Adrenal gland (tissue), 19 donors: ENCODE measurements at places on chromosomes 5 and 9. TPM values are rescaled to one million over a fixed set of nuclear protein-coding genes. Genes with fewer than 3 reads are reported as not detected.

DNA sequence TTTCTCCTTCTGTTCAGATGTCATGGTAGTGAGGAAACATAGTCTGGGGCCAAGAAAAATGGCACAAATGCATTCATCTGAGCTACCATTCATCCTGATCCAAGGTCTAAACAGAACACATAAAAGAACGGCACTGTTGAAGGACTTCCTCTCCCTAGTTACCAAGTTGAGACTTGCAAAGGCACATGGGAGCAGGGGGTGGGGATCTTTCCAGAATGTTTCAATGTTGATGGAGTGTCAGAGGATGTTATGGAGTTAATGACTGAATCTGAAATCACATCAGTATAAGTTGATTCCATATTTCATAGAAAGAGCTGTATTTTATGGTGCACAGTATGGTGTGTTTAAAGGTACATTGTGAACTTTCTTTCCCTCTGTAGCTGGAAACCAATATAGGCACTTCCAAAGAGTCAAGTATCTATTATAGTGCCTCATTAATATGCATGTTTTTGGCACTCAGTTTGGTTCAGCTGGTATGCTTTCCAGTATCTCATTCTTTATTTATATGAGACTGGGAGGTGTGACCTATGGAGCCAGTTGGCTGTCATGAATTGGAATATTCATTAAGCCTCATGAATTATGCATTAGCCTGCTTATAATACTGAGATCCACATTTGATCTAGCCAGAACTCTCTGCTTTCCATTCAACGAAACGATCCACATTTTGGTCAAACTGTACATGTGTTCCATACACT, 603.0 kb downstream of the NR2F1-AS1 start:
- no peak overlapping the region for H3K4me3 ChIP-seq
- no peak for DNase-seq
- H3K36me3 ChIP-seq = no peaks in the 10 kb centered on the region

DNA sequence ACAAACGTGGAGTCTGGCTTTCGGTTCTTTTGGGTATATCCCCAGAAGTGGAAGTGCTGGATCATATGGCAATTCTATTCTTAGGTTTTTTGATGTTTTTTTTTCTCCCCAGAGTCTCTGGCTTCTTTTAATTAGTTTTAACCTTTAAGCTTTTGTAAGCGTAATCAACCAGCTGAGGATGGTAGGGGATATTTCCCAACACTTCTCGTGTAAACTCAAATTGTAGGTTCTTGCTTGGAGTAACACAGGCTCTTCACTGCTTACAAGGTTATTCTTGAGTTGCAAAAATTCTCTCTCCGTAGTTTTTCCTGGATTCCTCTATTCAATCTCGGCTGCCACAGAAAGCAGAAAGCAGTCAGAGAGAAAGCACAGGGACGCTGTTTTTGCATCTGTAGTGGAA, 11.9 kb downstream of the LAMC3 start:
- no peak overlapping the region for H3K4me3 ChIP-seq
- H3K27ac ChIP-seq = peak overlapping the region; percentile 33
- no peaks in the 10 kb centered on the region for H3K27me3 ChIP-seq
- no peak for DNase-seq
- no peaks in the 10 kb centered on the region for H3K36me3 ChIP-seq

- H3K27ac ChIP-seq = no peak overlapping the region
- H3K4me1 ChIP-seq = no peaks in the 10 kb centered on the region
- no peak overlapping the region for H3K4me3 ChIP-seq
- no peaks in the 10 kb centered on the region for H3K27me3 ChIP-seq
Measured at GRCh38 chr9:77783518-77783917, 135.4 kb upstream of the GNA14 start.

DNA sequence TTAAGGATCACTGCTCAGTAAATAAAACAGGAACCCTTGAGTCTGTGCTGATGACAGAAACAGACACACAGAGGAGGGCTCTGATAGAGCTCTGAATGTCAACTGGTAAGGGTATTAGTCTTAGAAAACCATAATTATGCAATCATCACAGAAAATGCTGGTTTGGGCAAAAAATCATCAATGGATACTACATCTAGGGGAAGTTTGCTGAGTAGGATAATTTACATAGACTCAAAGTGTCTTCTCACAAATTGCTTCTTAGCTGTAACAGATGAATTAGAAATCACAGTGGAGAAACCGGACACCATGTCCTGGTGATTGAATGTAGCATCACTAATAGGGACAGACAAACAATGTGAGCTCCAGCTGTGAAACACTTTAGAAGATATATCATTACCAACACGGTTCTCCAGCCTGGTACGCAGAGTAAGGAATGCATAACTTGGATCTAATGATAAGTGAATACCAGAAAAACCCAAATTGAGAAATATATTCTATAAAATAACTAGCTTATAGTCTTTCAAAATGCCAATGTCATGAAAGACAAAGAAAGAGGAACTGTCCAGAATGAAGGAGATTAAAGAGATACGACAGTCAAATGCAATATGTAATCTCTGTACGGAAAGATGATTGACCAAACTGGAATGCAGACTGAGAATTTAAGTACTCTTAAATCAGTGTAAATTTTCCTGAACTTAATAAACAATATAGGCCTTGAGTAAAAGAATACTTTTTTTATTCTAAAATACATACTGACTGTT, 17.3 kb downstream of the CHD1 start:
- H3K27ac ChIP-seq = no peak overlapping the region
- H3K27me3 ChIP-seq = no peaks in the 10 kb centered on the region
- H3K4me1 ChIP-seq = peaks cover 14% of the 10 kb centered on the region
- no peaks in the 10 kb centered on the region for H3K36me3 ChIP-seq
- DNase-seq = no peak

DNA sequence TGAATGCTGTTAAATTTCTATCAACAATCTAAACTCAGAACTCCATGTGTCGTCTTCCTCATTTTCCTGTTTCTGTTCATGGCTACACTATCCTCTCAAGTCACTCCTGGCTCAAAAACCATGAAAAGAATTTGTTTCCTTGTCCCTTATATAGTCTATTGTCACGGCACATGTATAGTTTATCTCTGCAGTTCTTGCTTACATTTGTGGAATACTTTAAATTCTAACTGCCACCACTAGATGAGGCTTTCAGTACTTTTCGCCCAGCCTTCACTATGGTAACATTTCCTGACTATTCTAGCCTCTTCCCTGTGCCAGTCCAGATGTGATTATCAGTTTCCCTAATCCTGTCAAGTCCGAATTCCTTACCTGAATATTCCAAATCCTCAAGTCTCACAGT, 34.6 kb downstream of the PKD2L2 start:
- H3K4me1 ChIP-seq = no peaks in the 10 kb centered on the region
- no peaks in the 10 kb centered on the region for H3K36me3 ChIP-seq
- DNase-seq = no peak
- no peaks in the 10 kb centered on the region for H3K27me3 ChIP-seq
- H3K4me3 ChIP-seq = no peak overlapping the region
- no peak overlapping the region for H3K27ac ChIP-seq

GRCh38 chr5:39415201-39415600, 9.6 kb downstream of the DAB2 start:
- H3K4me1 ChIP-seq = peaks cover 81% of the 10 kb centered on the region
- no peak overlapping the region for H3K4me3 ChIP-seq
- DNase-seq = no peak
- no peaks in the 10 kb centered on the region for H3K36me3 ChIP-seq

- H3K4me3 ChIP-seq = no peak overlapping the region
- no peak overlapping the region for H3K27ac ChIP-seq
- no peaks in the 10 kb centered on the region for H3K36me3 ChIP-seq
Measured at GRCh38 chr5:72018143-72018803, 89.0 kb upstream of the MAP1B start.

GRCh38 chr9:98787766-98788335, 8.5 kb downstream of the ANKS6 start:
- no peaks in the 10 kb centered on the region for H3K27me3 ChIP-seq
- no peak overlapping the region for H3K4me3 ChIP-seq
- H3K4me1 ChIP-seq = peaks cover 4% of the 10 kb centered on the region
- DNase-seq = peak; percentile 14

DNA sequence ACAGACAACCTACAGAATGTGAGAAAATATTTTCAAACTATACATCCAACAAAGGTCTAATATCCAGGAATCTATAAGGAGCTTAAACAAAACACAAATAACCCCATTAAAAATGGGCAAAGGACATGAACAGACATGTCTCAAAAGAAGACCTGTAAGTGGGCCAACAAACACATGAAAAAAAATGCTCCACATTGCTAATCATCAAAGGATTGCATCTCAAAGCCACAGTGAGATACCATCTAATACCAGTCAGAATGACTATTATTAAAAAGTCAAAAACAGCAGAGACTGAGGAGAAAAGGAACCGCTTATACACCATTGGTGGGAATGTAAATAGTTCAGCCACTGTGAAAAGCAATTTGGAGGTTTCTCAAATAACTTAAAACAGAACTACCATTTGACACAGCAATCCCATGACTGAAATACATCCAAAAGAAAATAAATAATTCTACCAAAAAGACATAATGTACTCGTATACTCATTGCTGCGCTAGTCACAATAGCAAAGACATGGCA, 39.1 kb upstream of the C5orf63 start:
- H3K36me3 ChIP-seq = no peaks in the 10 kb centered on the region
- no peak overlapping the region for H3K4me3 ChIP-seq
- H3K4me1 ChIP-seq = no peaks in the 10 kb centered on the region
- H3K27ac ChIP-seq = no peak overlapping the region

DNA sequence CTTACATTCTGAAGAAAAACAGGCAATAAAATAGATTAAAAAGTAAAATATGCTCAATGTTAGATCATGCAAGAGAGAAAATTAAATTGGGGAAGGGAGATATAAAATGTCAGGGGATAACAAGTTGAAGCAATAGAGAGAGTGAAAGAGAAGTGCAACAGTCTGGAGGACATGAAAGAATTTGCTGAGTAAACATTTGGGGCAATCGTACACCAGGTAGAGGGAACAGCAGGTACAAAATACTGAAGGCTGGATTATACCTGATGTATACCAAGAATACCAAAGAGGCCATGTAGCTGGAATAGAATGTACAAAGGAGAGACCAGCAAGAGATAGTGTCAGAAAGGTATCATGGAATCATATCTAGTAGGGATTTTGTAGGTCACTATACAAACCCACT, 300.8 kb downstream of the DNAH5 start:
- no peak overlapping the region for H3K27ac ChIP-seq
- H3K27me3 ChIP-seq = no peaks in the 10 kb centered on the region
- no peaks in the 10 kb centered on the region for H3K4me1 ChIP-seq

GRCh38 chr5:2149195-2149539, 266.4 kb upstream of the IRX4 start:
- H3K36me3 ChIP-seq = no peaks in the 10 kb centered on the region
- no peak overlapping the region for H3K27ac ChIP-seq
- H3K4me3 ChIP-seq = no peak overlapping the region
- no peaks in the 10 kb centered on the region for H3K4me1 ChIP-seq
- no peaks in the 10 kb centered on the region for H3K27me3 ChIP-seq

DNA sequence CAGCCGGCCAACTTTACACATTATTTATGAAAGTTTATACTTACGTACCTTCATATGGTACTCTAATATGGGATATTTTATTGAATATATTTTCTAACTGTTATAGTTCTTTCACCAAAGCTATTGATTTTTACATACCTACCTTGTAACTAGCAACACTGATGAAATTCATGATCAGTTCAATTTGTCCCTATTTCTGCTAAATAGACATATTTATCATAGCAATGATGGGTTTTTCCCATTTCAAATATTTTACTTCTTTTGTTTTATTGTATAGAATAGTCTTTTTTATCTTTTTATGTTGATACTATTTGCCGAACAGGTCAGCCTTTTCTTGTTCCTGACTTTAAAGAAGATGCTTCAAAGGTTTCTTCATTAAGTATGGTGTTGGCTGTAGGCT, 59.0 kb upstream of the CTNND2 start:
- H3K4me1 ChIP-seq = no peaks in the 10 kb centered on the region
- DNase-seq = no peak
- H3K4me3 ChIP-seq = no peak overlapping the region
- H3K27me3 ChIP-seq = no peaks in the 10 kb centered on the region

DNA sequence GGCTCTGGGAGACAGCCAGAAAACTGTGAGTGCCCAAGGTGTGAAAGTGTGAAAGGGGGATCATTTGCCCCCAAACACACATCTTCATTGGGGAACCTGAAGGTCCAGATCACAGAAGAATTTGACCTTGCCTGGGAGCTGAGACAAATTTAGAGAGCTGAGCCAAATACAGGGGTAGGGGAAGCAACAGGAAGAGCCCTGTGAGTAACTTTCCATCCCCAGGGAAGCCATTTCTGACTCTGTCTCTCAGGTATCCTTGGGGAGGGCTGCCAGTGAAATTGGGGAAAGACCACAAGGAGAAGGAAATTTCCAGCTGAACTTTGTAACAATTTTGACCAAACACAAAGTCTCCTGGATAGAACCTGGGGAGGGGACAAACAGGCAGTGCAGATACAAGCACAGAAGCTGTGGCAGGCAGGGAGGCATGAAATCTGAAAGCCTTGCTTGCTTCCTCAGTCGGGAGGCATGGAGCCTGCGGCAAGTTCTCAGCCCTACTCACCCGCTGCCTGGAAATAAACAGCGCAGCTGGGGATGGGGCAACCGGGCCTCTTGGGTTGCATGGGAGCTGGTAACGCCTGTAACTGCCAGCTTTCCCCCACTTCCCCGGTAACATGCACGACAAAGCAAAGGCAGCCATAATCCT, 31.5 kb upstream of the ZCCHC9 start:
- no peak overlapping the region for H3K27ac ChIP-seq
- H3K27me3 ChIP-seq = no peaks in the 10 kb centered on the region
- no peak overlapping the region for H3K4me3 ChIP-seq
- no peaks in the 10 kb centered on the region for H3K4me1 ChIP-seq

DNA sequence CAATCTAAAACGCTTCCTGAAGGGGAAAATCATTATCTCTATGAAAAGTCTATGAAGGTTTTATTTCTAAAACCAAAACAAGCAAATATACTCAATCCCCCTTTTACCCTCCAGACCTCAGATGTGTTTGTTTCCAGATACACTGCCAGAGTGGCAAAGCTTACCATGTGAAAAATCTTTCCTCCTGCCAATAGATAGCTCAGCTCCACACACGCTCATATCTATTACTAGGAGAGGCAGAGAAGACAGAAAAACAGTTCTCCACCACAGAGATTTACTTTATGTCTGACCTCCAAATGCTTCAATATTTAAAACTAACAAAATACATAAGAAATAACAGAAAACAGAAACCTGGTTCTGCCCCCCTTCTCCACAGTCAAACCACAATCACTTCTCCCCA, 7.0 kb downstream of the IRX2 start:
- no peaks in the 10 kb centered on the region for H3K4me1 ChIP-seq
- no peak overlapping the region for H3K27ac ChIP-seq
- peaks cover 94% of the 10 kb centered on the region for H3K27me3 ChIP-seq
- H3K36me3 ChIP-seq = no peaks in the 10 kb centered on the region

DNA sequence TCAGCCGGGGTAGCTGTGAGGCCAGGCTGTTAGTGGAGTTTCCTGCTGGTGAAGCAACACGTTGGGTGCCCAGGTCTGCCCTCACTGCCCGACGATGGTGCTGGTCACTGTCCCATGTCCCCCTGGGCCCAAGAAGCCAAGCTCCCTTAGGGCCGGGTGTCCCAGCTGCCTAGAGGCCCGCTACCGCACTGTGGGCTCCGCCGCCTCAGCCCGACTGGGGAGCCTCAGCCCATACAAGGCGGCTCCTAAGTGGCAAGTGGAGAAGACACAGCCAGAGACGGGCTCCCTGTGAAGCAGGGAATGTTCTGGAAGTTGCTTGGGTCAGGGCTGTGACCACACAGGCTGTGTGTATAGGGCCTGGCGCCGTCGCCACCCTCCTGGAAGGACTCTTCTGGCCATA, 96.9 kb downstream of the RXRA start:
- H3K27ac ChIP-seq = peak overlapping the region; percentile 80
- DNase-seq = no peak
- H3K4me3 ChIP-seq = no peak overlapping the region
- no peaks in the 10 kb centered on the region for H3K36me3 ChIP-seq
- H3K27me3 ChIP-seq = no peaks in the 10 kb centered on the region

Gene SLC6A3
- not detected for total RNA-seq

Gene ARL10
- total RNA-seq = 2.0 TPM
